ENCODE measurements at places on chromosomes 5 and 9.

DNA sequence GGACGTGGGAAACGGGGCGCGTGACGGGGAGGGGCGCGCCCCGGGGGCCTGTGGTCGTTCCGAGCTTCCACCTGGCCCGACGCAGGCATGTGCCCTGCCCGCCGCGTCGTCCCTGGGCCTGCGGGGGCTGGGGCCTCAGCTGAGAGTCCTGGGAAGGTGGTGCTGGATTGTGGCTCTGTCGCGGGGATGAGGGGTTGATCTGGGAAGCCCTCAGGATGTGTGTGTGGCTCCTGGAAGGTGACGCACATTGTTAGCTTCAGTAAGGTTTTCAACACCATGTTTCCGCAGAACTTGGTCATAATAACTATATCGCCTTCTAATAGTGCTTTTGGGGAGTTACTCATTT is 589.1 kb downstream of the MTRR start:
- no peak for DNase-seq

GRCh38 chr9:94649100-94649819 is 9.9 kb upstream of the FBP1 start:
- DNase-seq = no peak

DNA sequence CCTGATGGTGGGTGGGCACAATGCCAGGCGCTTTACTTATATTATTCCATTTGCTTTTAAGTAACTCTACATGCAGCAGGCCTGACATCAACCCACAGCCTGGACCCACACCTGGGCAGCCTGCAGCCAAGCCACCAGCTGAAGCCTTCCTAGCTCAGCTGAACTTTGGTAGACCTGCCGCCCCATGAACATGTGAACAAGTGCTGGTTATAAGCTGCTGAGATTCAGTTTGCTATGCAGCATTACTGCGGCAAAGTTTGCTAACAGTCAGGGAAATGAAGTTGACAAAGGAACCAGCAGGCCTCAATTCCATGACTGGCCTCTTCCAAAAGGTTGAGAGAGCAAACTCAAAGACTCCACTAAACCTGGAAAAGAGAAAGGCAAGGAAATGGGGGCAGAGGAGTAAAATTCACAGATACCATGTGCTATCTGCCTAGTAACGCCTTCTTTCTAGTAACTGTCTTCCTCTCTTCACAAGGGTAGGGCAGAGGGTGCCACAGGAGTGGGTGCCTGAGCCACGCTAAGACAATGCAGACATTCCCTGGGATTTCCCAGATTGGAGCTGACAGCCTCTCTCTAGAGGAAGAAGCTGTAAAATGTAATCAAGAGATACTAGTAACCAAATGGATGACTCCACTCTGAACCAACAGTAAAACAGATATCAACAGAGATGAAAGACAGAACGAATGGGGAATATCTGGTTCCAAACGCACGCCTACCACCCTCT is 2.9 kb downstream of the BOD1 start:
- no peak for DNase-seq

DNA sequence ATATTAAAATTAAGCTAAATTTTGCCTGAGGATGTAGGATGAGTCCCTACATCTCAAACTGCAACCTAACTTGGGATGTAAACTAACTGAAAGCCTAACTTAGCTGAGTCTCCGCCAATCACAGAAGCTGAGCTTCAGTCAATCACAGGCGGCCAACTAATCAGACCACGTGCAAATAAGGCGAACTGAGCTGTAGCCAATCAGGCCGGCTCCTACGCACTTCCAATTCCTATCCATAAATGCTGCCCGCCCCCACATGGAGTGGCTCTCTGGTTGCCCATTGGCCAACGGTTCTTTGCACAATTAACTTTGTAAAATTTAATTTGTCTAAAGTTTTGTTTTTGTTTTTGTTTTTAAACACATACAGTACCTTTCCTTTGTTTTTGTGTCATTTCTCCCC is 13.9 kb upstream of the GPX8 start:
- DNase-seq = no peak

DNA sequence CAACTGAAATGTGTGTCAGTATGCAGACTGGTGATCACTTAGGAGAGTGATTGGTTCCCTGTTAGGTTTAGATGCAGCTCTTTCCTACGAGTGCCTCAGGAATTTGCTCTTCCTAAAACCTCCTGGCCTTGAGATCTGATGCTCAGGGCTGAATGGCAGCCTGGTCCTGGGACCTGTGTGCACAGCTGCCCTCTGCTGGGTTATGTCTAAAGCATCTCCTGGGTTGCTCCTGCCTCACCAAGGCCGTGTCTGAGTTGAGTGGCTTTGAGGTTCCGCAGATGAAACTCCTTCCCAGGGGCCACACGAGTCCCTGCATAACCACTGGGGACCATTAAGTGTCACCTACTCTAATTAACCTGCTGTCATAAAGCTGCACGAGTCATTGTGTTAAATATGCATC is 59.5 kb downstream of the MVB12B start:
- no peak for DNase-seq

GRCh38 chr9:78712903-78713613 is 416.1 kb downstream of the PSAT1 start:
- no peak for DNase-seq

GRCh38 chr9:15219546-15219945 is 87.5 kb downstream of the TTC39B start:
- no peak for DNase-seq

All from activated CD8-positive, alpha-beta T cell treated with anti-CD3 and anti-CD28 coated beads for 36 hours (primary cell).